Left colon (tissue), 2 donors: ENCODE measurements at places on chromosomes 5 and 9. TPM values are rescaled to one million over a fixed set of nuclear protein-coding genes. Genes with fewer than 3 reads are reported as not detected.

Gene FGF18
- 0.43 TPM for total RNA-seq

Gene PCDHA9
- total RNA-seq, result 0.15 TPM

Gene CDX1
- total RNA-seq, result 423 TPM

DNA sequence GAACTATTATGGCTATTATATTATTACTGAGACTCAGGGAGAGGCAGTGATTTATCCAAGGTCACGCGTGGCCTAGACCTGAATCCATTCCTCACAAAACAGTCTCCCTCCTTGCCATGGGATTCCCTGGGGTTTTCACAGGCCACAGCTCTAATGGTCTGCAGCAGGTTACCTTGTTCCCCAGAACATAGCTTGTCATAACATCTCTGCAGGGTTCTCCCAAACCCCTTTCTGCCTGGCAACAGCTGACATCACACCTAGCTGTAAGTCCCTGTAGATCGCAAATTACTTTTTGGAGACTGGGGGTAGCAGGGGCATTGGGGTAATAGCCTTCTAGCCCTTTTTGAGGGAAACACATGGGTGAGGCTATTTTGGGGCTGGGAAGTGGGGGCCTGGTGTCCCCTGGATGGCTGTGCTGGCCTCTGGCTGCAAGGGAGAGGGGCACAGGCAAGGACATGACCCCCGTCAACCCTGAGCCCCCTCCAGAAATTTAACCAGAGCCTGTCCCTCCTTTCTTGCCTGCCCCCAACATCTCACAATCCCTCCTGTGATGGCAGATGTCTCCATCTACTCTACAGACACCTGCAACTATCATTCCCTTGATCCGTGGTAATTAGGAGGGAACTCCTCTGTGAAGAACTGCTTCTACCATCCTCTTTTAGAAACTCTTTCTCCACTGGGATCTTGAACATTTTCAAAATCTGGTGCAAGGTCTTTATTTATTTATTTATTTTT, 1.3 kb downstream of the CD74 start:
- peak; percentile 67 for DNase-seq

DNA sequence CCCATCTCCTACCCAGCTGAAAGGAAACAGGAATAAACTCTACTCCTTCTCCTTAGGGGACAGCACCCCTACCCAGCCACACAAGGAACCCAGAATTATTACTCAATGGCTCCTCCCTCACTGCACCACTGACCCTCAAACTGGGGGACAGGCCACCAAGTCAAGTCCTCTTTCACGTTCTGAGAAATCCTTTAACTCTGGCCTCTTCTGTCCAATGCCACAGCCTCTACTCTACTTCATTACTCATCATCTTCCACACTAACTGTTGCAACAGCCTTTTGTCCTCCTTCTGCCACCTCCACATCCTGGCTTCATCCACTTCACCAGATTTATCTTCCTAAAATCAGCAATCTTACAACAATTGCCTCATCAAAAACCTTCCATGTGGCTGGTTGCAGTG, 6.8 kb downstream of the TTC39B start:
- no peak for DNase-seq

- DNase-seq, result no peak
These were observed 33.4 kb upstream of the PCA3 start for GRCh38 chr9:76730801-76731200.

Gene GAS1
- total RNA-seq, result 1.8 TPM

DNA sequence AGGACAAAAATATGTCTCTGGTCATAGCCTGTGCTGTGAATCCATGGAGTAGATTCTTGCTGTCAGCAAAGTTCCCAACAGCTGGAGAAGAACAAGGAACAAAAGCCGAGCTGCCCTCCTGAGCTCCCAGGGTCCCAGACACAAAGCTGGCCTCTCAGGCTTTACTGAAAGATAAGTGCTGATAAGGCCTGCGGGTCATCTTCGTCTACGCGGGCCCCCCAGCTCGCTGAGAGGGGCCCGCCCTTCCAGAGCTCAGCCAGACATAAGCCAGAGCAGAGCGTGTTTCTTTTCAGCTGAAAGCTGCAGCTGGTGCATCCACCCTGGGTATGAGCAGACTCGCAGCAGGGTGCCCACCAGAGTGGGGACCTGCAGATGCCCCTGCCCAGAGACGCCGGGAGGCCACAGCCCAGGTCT, 84.7 kb downstream of the HSD17B3 start:
- DNase-seq, result no peak

Gene CDO1
- 0.95 TPM for total RNA-seq

- no peak for DNase-seq
These were observed 2.2 kb downstream of the PPP2CA start for GRCh38 chr5:134223406-134224248.

GRCh38 chr5:67073045-67073680, 123.4 kb downstream of the CD180 start:
- DNase-seq, result no peak

GRCh38 chr5:165622864-165623536, 2117.6 kb downstream of the MAT2B start:
- DNase-seq, result no peak

DNA sequence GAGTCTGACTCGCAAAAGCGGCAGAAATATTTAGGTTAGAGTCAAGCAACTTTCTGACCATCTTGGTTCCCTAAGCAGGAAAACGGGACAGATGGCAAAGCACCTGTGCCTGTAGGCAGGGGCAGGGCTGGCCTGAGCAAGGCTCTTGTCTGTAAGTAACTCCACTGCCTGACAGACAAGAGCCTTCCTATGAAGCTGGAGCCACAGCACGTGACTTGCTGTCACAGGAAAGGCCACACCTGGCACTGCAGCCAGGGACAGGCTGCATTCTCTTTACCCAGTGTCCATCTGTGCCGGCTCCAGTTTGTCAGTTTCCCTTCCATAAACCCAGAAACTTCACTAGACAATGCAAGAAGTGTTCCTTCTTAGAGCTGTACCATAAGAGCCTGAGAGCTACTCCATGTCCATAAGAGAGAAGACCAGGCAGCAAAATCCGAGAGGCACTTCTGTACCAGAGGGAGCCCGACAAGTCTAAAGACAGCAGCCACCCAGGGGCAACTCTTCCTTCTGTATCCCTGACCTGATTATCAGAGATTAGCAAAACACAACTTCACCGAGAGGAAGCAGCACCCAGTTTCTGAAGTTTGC, 78.1 kb downstream of the GPR21 start:
- no peak for DNase-seq

Gene DEPDC1B
- 7.0 TPM for total RNA-seq

DNA sequence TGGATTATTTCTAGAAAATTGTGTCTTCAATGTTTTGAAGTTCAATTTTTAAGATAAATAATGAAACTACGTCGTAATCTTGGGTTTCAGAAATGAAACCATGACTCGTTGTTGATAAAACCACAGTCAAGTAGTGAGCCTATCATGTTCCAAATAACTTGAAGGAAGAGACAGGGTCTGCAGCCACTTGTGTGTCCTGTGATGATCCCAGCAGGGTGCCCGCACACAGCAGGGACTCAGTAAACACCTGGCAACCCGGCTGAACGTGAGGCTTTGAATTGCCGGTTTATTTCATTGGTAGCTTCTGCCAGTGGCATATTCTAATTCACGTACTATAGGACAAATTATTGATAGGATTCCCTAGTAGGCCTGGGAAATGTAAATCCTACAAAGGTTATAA, 679.6 kb downstream of the IRX1 start:
- no peak for DNase-seq

DNA sequence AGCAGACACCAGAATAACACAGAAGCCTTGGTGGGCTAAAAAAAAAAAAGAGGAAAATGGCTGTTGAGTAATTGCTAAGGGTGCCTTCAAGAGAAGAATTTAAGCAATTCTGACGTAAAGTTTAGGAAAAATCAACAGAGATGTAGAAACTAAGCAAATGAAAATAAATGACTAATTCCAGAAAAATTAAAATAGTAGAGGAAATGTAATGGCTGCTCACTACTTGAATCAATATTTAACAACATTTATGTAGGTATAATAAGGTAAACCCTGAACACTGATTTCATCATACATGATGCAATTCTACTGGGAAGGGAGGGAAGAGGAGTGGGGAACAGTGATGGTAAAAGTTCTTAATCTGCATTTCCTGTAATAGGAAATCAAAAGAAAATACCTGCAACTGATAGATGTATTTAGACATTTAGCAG, 41.4 kb downstream of the PUM3 start:
- DNase-seq, result no peak
